ENCODE measurements at places on chromosomes 12 and 14. TPM values are rescaled to one million over a fixed set of nuclear protein-coding genes. Genes with fewer than 3 reads are reported as not detected.

Gene OR6C65
- not detected for total RNA-seq

Gene RAPGEF3
- total RNA-seq = 8.2 TPM

Gene DNM1L
- 69.9 TPM for total RNA-seq

Gene SLC41A2
- total RNA-seq = 0.85 TPM

Gene SCFD1
- total RNA-seq = 76.3 TPM

Data from tracheal epithelial cell (primary cell).